Activated CD4-positive, alpha-beta T cell treated with anti-CD3 and anti-CD28 coated beads, Interleukin-2, Interleukin-4, amounts not matched to agents 100 ng/mL and 50 ng/mL, durations not matched to agents 16 hours and 8 hours (primary cell): ENCODE measurements at places on chromosomes 1 and 21.
A peak's percentile ranks its signal among the peaks of the same experiment; 100 is the strongest.

DNA sequence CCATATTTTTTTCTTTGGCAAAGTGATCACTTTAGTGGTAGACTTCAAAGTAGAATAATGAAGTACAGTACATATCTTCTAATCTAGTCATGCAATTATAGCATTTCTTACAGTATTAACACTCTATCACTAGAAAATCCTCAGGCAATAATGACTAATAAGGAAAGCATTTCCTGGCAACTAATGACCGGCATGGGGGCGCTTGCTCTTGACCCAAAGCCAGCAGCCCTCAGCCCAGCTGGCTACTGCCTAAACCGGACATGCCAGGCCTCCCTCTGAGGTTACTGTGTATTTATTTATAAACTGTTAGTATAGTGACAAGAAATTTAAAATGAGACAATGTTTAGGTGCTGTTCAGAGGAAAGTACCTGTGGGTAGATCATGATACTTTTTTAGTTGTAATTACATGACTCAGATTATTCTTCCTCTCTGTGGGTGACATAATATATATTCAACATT, 633.8 kb downstream of the PTPRC start:
- DNase-seq = peak; percentile 5

DNA sequence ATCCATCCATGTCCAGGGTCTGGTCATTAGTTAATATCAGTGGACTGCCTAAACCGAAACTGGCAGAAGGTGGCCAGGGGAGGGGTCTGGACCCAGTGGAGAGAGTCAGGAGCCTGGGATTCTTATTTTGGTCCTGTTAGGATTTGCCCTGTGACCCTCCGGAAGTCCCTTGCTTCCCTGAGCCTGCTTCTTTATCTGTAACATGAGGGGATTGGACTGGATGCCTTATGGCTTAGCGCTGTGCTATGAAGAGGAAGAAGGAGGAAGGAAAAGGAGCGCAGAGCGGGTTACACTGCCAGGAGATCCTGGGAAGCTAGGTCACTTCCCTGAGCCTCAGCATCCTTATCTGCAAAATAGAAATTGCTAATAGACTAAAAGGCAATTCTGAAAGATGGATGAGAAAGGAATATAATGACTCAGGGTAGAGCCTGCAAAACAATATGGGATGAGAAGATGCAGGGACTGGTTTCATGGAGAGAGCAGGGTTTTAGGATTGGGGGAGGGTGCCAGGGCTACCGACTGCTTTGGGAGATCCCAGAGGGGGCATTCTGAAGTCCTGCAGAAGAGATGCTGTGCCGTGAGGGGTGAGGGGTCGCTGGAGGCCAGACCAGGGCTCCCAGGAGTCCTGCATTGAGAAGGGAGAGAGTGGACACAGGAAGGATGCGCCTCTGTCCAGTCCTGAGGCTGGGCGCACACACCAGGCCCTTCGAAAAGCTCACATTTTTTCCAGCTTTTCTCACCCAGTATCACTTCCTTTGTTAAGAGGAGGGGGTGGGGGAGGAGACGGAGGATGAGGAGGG, 460 bp upstream of the ADORA1 start:
- DNase-seq = no peak

DNA sequence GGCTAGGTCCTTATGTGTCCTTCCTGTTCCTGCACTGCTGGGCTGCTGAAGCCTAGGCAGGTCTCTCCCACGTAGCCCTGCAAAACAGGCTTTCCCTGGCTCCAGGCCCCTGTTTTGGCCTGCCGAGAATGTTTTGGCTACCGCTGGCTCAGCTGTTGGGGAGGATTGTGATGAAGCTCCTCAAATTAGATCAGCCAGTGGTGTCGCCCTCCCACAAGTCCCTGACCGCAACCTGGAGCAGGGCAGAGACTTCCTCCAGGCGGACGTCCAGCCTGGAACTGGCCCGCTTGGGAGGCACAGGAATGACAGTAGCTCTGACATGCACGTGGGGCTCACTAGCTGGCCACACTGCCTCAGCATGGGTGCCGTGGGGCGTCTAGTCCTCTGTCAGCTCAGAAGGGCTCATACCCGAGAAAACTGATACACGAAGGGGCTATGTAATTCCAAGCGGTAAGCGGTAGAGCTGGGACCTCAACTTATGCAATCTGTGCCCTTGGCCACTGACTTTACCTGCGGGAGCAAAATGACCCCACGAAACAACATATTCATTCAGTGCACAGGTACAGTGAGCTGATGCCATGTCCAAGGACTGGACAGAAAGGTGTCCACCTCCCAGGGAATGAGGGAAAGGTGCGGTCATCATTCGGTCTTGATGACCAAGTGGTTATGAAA, 26.6 kb downstream of the DHRS3 start:
- DNase-seq = no peak

GRCh38 chr1:59751801-59752200, 62.9 kb upstream of the HOOK1 start:
- DNase-seq = no peak

GRCh38 chr1:116346943-116347673, 25.9 kb upstream of the ATP1A1 start:
- no peak for DNase-seq

GRCh38 chr1:172966844-172967540, 83.7 kb downstream of the TNFSF18 start:
- DNase-seq = peak; percentile 55

- DNase-seq = no peak
Observed at GRCh38 chr1:190679454-190679853, 201.8 kb upstream of the BRINP3 start.

DNA sequence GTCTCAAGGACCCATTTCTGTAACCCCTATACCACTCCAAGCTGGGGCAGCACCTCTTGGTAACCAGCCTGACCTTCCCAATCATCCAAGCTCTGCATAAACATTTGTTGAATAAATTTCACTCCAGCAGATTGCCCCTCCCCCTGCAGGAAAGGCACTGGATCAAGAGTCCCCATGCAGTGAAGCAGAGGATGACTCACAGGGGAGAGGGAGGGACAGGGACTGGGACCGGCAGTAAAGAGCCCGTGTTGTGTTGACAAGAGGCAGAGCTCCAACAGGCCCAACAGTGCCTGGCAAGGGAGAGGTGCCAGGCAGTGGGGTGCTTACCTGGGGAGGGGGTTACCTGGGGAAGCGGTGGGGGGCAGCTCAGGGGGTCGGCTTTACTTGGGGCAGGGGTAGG, 32.3 kb downstream of the SLC9A1 start:
- DNase-seq = no peak

DNA sequence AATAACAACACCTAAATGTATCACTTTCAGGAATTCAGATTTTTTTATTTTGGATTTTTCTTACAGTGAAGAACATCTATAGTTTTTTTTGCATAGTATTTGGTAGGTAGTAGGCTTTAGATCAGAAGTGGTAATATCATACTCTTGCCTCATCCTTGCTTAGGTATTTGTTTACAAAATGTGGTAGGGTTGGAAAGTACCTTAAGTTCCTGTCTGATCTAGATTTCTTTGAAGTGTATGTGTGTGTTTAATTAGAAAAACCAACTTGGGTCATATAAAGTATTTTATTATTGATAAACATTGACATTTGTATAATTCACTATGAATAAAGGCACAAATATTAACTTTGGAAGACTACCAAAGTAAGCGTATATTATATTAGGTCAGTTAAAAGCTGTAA, 85.3 kb upstream of the GPR88 start:
- peak; percentile 67 for DNase-seq

DNA sequence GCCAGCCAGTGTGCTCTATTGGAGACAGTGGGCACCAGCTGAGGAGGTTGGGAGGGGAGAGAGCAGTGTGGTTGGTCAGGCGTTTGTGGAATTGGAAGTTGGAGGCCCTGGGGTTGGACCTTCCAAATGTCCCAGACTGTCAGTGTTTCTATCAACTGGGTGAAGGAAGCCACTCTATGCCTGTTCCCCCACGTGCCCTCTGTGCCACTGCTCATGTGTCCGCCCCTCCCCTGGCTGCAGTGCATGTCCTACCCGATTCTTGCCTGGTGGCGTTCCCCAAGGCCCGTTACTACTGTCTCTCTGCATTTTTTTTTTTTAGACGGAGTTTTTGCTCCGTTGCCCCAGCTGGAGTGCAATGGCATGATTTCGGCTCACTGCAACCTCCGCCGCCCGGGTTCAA, 21.1 kb downstream of the ADORA1 start:
- DNase-seq = no peak

DNA sequence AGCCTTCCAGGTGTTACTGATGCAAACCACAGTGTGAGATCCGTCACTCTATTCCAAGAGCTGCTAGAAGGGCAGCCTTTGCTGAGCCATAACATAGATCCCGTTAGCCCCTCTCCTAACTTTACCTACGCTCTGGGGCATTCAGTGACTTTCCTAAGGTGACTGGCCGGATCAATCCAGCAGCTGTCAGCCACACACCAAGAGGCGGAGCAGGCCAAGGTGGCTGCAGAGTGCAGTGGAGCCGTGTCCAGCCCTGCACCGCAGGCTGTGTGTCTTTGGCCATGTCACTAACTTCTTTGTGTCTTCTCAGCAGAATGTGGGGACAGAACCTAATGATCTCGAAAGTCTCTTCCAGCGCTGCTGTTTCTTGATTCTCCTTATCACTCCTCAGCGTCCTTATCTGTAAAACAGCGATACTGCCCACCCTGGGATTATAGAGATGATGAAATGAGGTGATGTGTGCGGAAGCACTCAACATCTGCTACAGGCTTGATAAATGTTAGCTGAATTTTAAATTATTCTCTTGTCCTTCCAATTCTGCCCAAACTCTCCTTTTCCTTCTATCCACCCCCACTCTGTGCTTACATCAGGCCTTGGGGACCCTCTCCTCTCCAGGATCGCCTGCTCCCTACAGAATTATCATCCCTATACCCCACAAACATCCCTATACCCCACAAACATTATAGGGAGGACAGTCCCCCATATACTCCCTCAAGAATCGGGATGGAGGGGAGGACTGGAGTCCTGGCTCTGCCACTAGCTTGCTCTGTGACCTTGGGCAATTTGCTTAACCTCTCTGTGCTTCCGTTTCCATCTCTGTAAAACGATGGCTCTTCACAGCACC, 25.8 kb upstream of the LRRN2 start:
- DNase-seq = no peak

DNA sequence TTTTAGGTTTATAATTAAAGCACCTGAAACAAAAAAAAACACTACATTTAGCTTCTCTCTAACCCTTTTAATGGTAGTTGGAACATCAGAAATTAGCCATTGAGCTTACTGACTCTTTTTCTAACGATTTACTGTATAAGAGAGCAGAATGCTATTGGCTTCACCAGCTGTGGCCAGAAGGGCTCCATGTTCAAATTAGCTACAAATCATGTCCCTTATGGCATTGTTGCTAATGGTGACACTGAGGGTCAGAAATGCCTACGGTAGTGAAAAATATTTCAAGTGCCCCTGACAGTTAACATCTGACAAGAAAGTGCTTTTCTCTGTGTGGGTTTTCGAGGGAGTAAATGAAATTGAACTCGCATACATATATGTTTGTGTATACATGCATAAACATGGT, 232.7 kb downstream of the NFIA start:
- no peak for DNase-seq

DNA sequence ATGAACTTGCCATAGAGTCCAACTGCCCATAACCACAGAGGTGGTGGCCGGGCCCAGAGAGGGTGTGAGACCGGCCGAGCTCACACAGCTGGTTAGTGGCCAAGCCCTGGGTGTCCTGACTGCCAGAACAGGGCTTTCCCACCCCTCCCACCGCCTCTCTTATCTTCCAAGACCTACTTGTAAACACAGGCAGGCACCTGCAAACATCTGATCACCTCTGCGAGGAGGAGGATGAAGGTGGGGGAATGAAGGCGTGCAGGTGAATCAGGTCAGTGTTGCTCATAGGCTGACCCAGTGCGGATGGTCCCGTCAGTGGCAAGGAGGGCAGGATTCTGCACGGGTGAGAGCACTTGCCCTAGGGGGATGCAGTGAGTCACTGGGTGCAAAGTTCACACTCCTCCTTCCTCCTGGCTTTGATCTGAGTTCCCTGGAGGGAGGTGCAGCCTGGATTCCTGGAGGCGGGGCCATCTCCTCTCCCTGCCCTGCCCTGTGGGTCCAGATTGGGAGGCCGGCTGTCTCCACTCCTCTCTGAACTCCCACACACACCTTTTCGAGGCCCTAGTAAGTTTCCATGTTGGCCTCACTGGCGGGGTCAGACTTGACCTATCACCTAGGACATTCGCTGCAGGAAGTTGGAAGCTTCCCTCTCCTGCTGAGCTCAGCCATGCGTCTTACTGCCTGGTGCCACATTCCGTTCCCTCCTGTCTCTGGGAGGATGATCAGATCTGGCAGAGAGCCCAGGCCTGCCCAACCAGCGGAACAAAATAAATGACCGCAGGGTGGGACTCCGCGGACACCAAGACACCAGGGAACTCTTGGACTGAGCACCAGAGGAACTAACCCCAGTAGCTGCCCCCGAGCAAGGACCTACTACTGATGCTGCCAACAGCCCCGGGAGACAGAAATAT, 7.3 kb downstream of the UQCRHL start:
- DNase-seq = no peak

GRCh38 chr1:155715777-155716176, 26.9 kb downstream of the DAP3 start:
- DNase-seq = no peak

GRCh38 chr1:55064071-55064581, 24.8 kb downstream of the PCSK9 start:
- peak; percentile 17 for DNase-seq

- DNase-seq = no peak
Observed at GRCh38 chr1:199794105-199794863, 233.2 kb upstream of the NR5A2 start.

- no peak for DNase-seq
Observed at GRCh38 chr1:205491794-205492193, 12.7 kb upstream of the CDK18 start.

DNA sequence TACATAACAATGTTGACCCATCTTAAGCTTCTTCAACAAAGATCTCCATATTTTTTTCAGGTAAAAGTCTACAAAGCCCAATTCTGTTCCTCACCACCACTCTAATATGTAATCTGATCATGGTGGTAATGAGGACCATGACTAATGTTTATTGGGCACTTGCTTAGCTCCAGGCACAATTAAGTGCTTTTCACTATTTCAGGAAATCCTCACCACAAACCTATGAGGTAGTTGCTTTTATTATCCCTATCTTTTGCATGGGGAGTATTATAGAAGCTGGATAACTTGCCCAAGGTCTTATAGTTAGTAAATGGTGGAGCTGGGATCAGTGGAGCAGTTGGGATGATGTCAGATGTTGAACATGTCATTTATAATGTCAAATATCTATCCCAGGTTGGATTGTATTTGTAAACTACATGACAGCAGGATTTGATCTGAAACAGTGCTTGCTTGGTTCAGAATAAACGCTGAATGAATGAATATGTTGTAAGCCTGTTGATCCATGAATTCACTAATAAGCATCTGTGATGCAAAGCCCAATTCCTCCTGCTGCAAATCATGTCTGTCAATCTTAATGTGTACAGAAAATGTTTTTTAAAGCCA, 283.3 kb upstream of the ST6GALNAC5 start:
- no peak for DNase-seq
